Fibroblast of skin of back (primary cell): ENCODE measurements at places on chromosomes 5 and 9.

- no peak for DNase-seq
Observed at GRCh38 chr5:41093803-41094202, 22.7 kb upstream of the MROH2B start.

- DNase-seq, result peak; percentile 42
Observed at GRCh38 chr5:71832812-71833715, 114.0 kb downstream of the CARTPT start.

- no peak for DNase-seq
Observed at GRCh38 chr5:115262011-115262320, 711 bp downstream of the PGGT1B start.

DNA sequence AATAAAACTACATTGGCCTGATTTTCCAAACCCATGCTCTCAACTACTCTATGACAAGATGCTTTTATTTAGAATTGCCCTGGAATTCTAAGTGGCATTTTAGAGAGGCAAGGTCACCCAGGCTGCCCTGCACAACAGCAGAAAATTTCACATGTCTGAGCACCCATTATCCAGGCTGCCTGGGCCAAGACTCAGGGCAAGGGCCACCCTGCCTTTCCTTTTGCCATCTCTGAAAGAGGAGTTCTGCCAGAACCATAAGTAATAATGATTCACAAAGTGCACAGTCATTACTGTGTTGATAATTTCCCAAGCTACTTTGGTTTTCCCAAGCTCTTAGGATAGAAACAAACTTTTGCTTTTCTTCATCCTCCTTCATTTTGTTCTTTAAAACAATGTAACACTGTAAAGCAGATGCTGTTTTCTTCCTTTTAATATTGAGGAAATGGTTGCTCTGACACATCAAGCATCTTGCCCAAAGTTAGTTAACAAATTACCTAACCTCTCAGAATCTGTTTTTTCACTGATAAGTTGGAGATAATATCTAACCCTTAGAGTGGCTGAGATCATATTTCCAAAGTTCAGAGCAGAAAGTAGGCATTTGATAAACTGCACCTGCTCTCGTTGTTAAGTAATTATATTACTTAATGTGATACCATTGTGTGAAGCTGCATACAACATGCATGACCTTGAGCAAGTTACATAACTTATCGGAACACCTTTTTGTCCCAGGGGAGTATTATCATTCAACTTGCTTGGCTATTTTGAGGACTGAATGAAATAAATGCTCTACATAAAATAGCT, 325.6 kb downstream of the PRELID2 start:
- no peak for DNase-seq

DNA sequence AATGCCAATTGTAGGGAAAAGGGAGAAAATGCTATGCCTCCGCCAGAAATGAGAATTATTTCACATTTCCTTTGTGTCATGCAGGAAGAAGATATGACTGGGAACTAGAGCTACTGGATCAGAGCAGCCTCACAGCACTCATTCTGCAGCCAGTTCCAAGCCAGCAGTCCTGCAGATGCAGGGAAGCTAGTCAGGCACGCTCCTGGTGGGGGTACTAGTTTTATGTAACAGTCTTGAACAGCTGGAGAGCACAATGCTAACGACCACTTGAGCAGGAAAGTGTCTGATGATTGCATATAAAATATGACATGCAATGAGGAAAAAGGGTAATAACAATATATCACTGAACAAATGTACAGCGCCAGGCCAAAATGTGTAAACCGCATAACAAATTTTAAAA, 21.7 kb downstream of the CDH10 start:
- no peak for DNase-seq

DNA sequence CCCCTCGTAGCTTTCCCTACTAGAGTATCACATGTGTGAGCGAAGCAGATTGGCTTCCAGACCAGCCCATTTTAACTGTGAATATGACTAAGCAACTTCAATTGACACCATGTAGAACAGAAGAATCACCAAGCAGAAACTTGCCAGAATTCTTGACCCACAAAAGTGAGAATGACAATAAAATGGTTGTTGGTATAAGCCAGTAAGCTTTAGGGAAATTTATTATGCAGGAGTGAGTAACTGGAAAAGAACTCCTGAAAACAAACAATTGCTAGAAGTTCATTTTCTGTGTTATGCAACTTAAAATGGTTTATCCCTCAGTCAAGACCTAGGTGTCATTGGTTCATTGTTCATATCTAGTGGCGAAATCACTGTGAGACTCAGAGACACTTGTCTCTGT, 303.1 kb downstream of the DMRT2 start:
- peak; percentile 6 for DNase-seq

- no peak for DNase-seq
Observed at GRCh38 chr5:159402311-159402710, 72.0 kb upstream of the IL12B start.

DNA sequence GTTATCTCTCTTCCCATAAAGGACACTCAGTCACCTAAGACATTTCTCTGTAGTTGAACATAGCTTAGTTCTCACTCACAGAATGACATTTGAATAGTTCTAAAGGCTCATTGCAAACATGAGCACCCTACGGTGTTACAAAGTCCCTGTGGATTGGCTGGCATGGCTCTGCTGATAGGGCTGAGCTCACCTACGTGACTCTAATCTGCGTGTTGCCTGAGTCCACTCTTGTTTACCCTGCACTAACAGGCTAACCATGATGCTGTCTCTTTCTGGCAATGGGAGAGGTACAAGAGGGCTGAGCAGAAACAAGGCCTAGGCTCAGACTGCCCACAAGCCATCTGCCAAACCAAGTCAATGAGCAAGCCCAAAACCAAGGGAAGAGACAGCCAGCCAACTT, 103.6 kb downstream of the PALM2AKAP2 start:
- no peak for DNase-seq

DNA sequence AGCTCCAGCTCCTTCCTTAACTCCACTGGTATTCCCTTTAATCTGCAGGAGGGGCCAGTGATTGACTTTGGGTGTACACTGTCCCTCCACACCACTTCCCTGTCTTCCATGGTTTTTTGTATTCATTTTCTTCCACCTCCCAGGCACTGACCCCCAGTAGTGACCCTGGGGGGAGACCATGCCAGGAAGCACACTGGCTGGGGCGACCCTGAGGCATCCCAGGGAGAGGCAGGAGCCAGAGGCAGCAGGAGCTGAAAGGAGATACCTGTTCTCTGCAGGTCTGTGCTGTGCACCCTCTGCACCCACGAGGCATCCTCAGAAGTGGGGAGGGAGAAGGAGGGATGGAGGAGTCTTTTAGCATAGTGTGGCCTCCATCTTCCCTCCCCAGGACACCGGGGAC, 27.6 kb downstream of the IRX4 start:
- no peak for DNase-seq

GRCh38 chr5:176446884-176447590, 1.1 kb upstream of the FAF2 start:
- DNase-seq, result no peak

- no peak for DNase-seq
Observed at GRCh38 chr9:89491694-89492093, 6.2 kb downstream of the SEMA4D start.

GRCh38 chr5:96758621-96759020, 49.1 kb downstream of the ERAP1 start:
- DNase-seq, result peak; percentile 21

DNA sequence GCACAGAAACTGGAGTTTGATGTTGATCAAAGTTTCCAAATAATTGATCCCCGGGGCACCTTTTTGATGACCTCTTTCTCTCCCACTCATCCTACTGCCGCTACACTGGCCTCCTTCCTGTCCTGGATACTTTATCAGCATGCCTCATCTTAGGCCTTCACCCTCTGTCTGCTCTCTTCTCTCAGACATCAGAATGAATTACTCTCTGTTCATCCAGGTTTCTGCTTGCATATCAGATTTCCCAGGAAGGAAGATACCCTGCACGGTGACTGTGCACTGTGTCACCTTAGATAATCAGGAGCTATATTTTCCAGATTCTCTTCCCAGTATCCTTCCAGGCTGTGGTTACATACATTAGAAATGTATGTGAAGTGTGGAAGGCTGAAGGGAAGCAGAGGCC, 397.0 kb downstream of the DIRAS2 start:
- no peak for DNase-seq

DNA sequence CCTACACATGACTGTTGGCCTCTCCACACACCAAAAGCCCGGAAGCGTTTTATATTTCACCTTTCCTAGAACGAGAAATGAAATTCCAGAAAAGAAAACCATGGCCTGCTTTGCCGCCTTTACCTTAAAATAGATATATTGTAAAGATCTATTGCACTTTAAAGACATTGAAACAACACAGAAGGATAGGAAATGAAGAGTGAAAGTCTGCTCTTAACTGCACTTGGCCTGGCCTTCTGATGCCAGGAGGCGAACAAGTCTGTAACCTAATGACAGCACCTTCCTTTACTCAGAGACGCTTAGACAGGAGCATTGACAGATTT, 6.7 kb downstream of the PRDM6 start:
- DNase-seq, result no peak

- DNase-seq, result no peak
Observed at GRCh38 chr5:73983644-73984043, 357.6 kb downstream of the ARHGEF28 start.

GRCh38 chr5:131792896-131793295, 3.9 kb downstream of the FNIP1 start:
- DNase-seq, result no peak

DNA sequence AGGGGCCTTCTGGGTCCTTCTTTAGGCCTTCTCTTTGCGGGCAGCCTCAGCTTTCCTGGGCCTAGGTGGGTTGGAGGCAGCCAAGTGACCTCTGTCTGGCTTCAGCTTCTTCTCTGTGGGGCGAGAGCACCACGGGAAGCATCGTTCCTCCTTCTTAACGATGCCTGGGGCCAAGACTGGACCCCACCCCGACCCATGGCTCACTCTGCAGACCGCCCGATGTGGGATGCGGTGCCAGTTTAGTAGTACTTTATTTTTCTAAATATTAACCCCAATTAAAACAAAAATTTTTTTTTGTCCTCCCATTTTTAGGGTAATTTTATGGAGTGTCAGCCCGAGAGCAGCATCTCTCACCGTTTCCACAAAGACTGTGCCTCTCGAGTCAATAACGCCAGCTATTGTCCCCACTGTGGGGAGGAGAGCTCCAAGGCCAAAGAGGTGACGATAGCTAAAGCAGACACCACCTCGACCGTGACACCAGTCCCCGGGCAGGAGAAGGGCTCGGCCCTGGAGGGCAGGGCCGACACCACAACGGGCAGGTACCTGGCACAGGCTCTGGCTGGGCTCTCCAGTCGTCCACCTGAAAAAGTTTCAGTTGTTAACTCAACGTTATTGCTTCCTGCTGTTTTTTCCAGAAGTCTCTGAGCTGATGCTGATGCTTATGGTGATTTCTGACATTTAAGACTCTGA, 101.1 kb upstream of the CACNA1B start:
- no peak for DNase-seq

DNA sequence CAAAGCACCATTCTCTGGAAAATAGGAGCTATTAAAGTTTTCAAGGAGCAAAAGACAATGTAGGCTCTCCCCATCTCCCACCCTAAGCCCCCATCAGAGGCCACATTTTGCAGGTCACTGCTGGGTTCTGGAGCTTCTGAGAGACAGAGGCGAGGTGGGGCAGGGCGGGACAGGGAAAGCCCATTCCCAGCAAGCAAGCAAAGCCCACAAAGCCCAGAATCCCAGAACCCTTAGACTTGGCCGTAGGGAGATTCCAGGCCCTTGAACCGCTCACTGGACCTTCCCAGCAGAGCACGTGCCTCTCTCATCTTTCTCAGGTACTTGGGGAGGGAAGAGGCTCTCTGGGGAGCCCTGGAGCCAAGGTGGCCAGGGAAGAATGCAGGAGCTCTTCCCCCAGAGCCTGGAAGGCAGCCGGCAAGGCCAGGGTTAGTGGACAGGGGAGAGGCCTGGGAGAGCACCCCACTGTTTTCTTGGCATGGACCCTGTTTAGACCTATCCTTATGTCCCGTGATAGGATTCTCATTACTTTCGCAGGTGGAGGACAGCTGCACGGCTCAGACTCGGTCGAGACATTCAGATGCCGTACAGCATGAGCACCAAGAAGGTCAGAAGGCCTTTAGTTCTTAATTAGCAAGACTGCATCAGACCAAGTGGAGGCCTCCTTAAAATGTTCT, 52.4 kb downstream of the ZNF354C start:
- DNase-seq, result no peak

DNA sequence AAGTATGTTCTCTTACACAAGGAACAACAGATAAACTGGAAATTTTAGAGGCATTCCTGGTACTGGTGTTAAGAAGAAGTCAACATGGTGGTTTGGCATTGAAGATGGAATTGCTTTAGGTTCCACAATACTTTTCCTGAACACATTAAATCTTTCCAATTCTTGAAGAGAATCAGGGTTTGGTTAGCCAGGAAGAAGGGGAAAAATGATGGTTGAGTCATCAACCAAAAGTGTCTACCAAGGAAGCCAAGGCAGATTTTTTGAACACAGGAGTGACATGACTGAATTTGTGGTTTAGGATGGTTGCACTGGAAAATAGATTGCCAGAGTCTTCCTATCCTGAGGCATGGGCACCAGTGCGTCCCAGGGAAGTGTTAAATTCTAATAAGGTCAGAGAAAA, 433.4 kb downstream of the TMEM38B start:
- DNase-seq, result no peak

- peak; percentile 1 for DNase-seq
Observed at GRCh38 chr9:26375448-26375847, 517.2 kb downstream of the CAAP1 start.

- DNase-seq, result no peak
Observed at GRCh38 chr9:37916471-37917312, 12.8 kb upstream of the SLC25A51 start.

DNA sequence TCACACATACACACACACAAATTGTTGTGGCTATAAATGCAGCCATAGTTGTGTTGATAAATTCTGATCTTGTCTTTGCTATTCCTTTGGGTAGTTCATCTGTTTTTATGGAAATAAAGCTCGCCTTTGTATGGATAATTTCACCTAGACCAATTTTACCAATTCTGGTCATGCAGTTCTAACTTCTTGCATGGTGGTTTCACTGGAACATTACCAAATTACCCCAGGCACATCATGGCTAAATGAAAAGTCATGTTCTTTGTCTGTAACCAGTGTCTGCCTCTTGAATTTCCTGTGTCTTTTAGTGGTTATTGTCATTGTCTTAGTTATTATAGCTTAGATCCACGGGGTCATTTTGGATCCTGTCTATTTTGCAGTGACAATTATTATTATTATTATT, 50.3 kb upstream of the TMC1 start:
- DNase-seq, result no peak

- peak; percentile 42 for DNase-seq
Observed at GRCh38 chr9:98080326-98080725, 23.8 kb downstream of the NANS start.

- DNase-seq, result peak; percentile 87
Observed at GRCh38 chr5:125410537-125411070, 664.2 kb upstream of the ZNF608 start.

GRCh38 chr9:21096172-21096900, 18.6 kb upstream of the IFNB1 start:
- DNase-seq, result peak; percentile 21
